ENCODE measurements at places on chromosomes 12 and 14. TPM values are rescaled to one million over a fixed set of nuclear protein-coding genes. Genes with fewer than 3 reads are reported as not detected.

Gene CABP1
- 0.16 TPM for total RNA-seq

Gene FBLN5
- total RNA-seq = 2.8 TPM

Gene ENDOU
- total RNA-seq = 66.9 TPM

Gene SNRPF
- total RNA-seq = 33.6 TPM

Gene FBXO33
- 4.1 TPM for total RNA-seq

Gene OR6C1
- not detected for total RNA-seq

Gene GPR137C
- 0.16 TPM for total RNA-seq

Gene OTUB2
- 5.5 TPM for total RNA-seq

Gene FAR2
- 1.1 TPM for total RNA-seq

Gene ABCD4
- 18.1 TPM for total RNA-seq
